ENCODE measurements at places on chromosomes 7 and 10. TPM values are rescaled to one million over a fixed set of nuclear protein-coding genes. Genes with fewer than 3 reads are reported as not detected.

GNAT3 gene
- 1.2 TPM for total RNA-seq

HTR5A gene
- total RNA-seq = not detected

CALU gene
- 15.6 TPM for total RNA-seq

FBH1 gene
- total RNA-seq = 32.7 TPM

ZNF518A gene
- 10.5 TPM for total RNA-seq

NRP1 gene
- total RNA-seq = 27.9 TPM

SLC12A9 gene
- total RNA-seq = 14.9 TPM

MDFIC gene
- total RNA-seq = 3.9 TPM

TLX1 gene
- not detected for total RNA-seq

AZGP1 gene
- total RNA-seq = 232 TPM

IFIT5 gene
- 8.1 TPM for total RNA-seq
